ENCODE measurements at places on chromosomes 5 and 9.

DNA sequence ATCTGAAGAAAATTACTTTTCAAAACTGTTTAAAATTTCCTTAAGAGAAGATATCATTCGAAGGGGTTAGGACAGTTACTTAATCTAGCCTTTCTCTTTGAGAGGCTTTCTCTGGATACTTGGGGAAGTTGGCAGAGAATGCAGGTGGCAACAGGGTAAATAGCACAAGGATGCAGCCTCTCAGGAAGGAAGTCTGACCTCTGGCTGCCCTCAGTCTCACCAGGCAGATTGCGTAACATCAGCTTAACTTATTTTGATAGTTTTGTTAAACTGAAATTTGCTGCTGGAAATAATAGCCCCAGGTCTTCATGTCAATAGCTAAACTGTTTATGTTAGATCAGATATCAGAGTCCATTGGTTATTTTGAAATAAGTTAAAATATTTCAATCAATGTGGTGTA is 20.4 kb downstream of the CCDC192 start:
- no peak for DNase-seq

DNA sequence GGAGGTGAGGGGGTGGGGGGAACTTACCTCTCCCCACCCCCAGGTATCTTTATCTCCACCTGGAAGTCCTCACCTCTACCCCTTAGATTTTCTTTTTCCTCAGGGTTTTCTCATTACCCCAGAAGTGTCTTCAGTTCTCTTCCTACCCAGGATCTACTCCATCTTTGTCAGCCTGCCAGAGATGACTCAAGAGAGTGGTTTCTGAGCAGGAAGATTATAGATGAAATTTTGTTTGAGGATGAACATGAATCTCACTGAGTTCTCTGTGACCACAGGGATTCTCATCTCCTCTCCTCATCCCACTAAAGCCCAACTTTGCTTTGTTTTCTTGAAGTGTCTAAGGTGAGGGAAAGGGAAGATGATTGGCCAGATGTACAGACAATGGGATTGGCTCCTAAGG is 5.2 kb upstream of the HINT2 start:
- no peak for DNase-seq

DNA sequence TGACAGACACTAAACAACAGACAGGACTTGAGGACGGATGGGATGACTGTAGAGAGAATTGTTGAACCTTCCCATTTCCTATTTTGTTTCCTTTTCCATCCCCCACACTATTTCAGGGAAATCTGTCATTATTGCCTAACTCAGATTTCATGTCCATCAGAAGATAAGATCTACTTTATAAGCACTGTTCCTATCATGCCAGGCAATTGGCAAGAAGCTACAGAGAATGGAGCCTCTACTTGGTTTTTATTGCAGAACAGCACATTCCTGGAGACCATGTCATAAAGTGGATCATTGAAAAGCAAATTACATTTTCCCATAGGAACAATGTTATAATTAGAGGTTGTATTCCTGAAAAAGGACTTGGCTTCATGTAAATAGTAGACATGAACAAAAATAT is 173.7 kb upstream of the KIF2A start:
- DNase-seq = no peak

- no peak for DNase-seq
Observed at GRCh38 chr9:28770827-28771226, 1197.5 kb upstream of the C9orf72 start.

GRCh38 chr9:84397822-84398221 is 57.3 kb upstream of the SLC28A3 start:
- no peak for DNase-seq

GRCh38 chr5:139388198-139388821 is 1.4 kb downstream of the MZB1 start:
- no peak for DNase-seq

GRCh38 chr5:145856285-145856818 is 16.5 kb downstream of the GRXCR2 start:
- no peak for DNase-seq

DNA sequence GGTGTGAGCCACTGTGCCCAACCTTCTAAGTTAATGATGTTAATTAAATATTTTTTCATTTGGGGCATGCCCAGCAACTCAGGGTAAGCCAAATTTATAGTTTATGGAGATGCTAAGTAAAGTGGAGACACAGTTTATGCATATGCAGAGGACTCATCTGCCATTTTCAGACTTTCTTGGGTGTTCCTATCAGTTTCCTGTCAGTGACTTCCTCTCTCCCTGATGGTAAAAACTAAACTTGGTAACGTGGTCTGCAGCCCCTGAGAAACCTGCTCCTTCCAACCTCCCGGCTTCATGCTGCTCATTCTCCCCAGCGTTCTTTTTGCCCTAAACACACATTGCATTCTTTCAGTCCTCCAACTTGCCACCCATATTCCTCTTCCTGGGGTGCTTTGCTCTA is 48.4 kb upstream of the TUT7 start:
- no peak for DNase-seq

- no peak for DNase-seq
Observed at GRCh38 chr9:76654051-76654461, 110.2 kb upstream of the PCA3 start.
